ENCODE measurements at places on chromosomes 7 and 10.

- peak; percentile 60 for DNase-seq
Measured at GRCh38 chr10:29535012-29535777, 99.6 kb downstream of the SVIL start.

GRCh38 chr7:101985903-101986734 is 168.7 kb downstream of the CUX1 start:
- no peak for DNase-seq

- DNase-seq = no peak
Measured at GRCh38 chr10:114273910-114274309, 34.9 kb downstream of the VWA2 start.

DNA sequence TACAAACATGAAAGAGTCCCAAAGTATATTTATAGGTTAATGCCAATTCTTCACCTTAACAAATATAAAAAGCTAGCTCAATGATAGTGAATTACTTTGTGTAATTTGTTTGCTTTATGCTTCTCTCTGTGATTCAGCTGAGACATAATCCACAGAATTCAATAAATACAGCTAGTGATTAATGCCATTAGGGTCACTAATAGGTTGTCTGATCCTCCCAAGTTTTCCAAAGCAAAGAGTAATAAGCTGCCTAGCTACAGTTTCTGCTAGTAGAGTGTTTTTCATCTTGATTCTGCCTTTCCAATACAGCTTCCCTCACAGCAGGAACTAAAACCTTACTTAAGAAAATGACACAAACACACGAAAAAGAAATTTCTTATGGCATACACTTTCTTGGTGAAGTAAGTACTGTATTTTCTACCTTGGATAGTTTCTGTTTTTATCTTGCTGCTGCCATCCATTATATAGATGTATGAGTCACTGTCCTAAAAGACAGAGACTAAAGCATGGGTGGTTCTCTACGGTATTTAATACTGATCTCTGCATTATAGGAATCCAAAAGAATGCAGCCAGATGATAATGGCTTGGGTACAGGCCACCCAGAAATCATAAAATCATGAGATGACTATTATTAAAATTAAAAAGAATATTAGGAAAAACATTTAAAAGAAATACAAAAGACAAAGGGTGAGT is 170.0 kb downstream of the TPK1 start:
- no peak for DNase-seq
